ENCODE measurements at places on chromosomes 11 and 22. TPM values are rescaled to one million over a fixed set of nuclear protein-coding genes. Genes with fewer than 3 reads are reported as not detected.

Gene SLC5A12
- 0.43 TPM for total RNA-seq

Gene BEST1
- 3.2 TPM for total RNA-seq

Gene WNT7B
- 0.64 TPM for total RNA-seq

Gene SHANK3
- 0.86 TPM for total RNA-seq

Gene POTEH
- not detected for total RNA-seq

Gene GGTLC3
- not detected for total RNA-seq

Gene ELMOD1
- 0.43 TPM for total RNA-seq

Gene SERGEF
- total RNA-seq: 21.2 TPM

Gene MS4A14
- not detected for total RNA-seq

Gene GDPD4
- 0.64 TPM for total RNA-seq

DNA sequence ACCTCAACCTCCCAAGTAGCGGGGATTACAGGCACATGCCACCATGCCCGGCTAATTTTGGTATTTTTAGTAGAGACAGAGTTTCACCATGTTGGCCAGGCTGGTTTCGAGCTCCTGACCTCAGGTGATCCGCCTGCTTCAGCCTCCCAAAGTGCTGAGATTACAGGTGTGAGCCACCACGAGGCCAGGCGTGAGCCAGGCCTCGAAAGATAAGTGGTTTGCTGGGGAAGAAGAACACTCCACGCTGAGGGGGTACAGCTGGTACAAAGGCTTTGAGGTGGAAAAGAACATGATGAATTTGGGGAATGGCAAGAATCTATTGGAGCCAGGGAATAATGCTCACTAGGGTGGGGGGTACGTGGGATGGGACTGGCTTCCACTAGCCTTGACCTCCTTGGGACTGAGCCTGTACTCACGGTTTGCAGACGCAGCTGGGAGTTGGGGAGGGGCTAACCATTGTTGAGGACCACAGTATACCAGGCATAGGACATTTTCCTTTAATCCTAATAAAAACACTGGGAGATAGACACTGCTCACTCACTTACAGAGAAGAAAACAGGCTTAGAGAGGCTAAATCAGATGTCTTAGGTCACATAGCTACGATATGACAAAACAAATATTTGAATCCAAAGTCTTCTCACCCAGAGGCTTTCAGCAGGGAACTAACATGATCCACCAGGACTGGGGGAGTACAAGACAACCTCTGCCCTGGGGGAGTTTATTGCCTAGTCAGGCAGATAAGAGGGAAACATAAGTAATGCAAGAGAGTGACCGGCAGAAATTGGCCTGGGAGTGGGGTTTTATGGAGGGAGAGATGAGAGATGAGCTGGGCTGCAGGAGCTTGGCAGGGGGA lies 4.9 kb downstream of the SLCO2B1 start:
- DNase-seq: no peak

- no peak for DNase-seq
These were observed 52.2 kb downstream of the GAB2 start for GRCh38 chr11:78365381-78365792.

GRCh38 chr22:17245341-17245740 lies 26.1 kb upstream of the ADA2 start:
- DNase-seq: no peak

- peak; percentile 59 for DNase-seq
These were observed 50.2 kb downstream of the RPL27A start for GRCh38 chr11:8732748-8733241.

- DNase-seq: no peak
These were observed 93.1 kb upstream of the HORMAD2 start for GRCh38 chr22:29987137-29987536.

GRCh38 chr11:67083786-67084366 lies 27.2 kb downstream of the RHOD start:
- DNase-seq: no peak

GRCh38 chr11:116030697-116031331 lies 526.6 kb upstream of the CADM1 start:
- DNase-seq: no peak

DNA sequence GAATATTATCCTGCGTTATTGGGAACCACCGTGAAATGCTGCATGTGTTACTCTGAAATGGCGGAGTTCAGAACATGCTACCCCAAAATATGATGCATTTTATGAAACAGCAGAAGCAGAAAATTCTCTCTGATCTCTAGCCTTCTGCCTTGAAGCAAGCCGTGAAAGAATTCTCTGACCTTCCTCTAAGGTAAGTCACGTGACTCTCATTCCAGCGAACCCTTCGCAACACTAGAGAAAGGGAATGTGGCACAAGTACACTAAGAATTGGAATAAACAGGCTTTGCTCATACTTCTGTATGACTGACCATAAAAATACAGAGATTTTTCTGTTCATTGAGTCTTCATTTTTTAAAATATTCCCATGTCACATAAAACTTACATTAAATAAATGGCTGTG lies 805.6 kb upstream of the LRRC4C start:
- DNase-seq: no peak

DNA sequence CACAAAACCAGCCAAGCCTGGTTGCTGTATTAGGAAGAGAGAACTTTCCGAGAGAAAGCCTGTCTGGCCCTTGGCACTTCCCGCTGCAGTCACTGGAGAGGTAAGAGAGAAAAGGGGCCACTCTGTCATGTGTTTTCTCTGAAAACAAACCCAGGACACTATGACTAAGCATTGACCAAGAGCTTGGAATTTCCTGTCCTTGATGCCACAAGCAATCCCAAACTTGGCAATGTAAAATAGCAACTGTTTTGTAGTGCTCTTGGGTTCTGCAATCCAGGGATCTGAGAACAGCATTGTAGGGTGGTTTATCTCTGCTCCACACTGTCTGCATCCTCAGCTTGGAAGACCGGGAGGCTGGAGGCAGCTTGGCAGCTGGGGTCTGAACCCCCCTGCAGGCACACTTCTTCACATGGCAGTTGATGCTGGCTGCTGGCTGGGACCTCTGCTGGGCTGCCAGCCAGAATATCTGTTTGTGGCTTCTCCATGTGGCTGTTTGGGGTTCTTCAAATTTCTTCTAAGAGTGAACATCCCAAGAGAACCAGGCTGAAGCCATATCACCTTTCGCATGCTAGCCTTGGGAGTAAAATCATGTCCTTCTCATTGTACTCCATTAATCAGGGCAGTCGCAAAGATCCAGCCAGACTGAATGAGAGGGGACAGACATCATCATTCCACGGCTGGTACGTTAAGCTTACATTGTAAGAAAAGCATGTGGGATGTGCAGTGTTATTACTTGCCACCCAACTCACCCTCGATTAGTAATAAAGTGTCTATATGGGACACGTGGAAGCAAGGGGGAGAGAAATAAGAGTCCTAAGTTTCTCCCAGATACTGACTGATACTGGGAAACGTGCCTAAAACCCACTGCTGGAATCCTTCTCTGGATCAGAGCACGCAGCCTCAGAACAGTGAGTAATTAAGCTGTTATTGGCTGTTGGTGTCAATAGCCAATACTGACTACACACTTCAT lies 537.4 kb upstream of the B3GAT1 start:
- DNase-seq: peak; percentile 24

GRCh38 chr22:49882519-49883293 lies 29.1 kb downstream of the ZBED4 start:
- no peak for DNase-seq

GRCh38 chr22:17121233-17122195 lies at the start of gene TMEM121B:
Gene TMEM121B, minus strand, starts transcription at chr22:17121360. Its CDS starts 233 bp downstream, at chr22:17121127.
- DNase-seq: peak; percentile 22

DNA sequence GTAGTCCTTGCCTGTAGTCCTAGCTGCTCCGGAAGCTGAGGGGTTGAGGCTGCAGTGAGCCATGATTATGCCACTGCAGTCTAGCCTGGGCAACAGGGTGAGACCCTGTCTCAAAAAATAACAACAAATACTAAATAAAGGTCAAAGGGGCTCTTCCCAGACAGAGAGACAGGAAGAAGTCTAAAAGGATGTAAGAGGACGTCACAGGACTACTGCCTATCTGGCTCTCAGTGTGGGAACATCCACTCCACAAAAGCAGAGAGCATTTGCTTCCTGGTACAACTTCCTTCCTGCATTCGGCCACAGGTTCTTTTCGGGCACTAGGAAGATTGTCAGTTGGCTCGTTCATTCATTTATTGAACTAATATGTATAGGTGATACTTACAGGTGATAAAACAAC lies 110.6 kb downstream of the SGSM3 start:
- DNase-seq: no peak

GRCh38 chr11:12009617-12010321 lies 1.3 kb upstream of the DKK3 start:
- no peak for DNase-seq

DNA sequence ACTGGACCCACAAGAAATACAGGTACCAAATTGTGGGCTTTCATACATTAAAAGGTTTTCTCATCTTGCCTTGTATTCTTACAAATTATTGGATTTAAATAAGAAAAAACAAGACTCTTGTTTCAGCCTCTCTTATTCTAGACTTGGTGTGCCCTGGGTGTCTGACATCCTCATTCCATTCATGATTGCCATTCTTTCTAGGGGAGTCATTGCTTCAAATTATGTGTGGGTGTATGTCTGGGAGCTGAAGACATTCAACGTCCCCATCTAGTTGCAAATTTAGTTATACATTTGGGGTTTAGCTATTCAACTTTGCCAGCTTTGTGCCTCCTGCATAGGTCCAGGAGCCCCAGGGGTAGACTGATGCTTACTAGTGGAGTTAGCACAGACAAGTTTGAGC lies 18.1 kb downstream of the MAML2 start:
- DNase-seq: no peak

DNA sequence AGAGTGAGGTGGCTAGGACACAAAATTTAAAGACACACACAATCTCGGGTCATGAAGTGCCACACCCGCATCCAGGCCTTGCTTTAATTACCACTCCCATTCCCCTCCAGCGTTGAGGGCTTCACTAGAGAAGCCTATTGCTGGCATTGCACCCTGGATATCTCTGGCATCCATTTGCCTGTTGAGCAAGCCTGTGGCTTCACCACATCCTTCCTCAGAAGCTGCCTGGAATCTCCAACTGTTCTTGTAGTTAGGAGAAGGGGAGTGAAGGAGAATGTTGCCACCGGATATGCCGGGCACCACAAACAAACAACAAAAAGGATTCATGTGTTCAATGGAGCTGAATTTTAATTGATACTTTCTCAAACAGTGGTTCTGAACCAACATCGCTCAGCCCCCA lies 34.4 kb upstream of the RCN1 start:
- DNase-seq: peak; percentile 39

Data from fibroblast of villous mesenchyme (primary cell).